ENCODE measurements at places on chromosomes 1 and 21.

DNA sequence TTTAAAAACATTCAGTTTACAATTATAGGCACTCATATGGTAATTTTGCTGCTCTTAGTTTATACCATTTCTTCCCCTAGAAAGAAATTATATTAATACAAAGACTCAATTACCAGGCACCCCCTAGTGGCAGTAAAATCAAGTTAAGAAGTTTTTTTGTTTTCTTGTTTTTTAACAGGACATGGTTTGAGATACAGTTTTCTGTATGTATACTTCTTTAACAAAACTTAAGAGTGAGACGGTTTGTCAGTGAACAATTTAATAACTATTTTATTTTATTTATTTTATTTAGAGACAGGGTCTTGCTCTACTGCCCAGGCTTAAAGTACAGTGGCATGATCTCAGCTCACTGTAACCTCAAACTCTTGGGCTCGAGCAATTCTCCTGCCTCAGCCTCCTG is 224.6 kb downstream of the FAF1 start:
- peak; percentile 27 for DNase-seq

GRCh38 chr1:52054496-52055065 is 410 bp downstream of the TXNDC12 start:
- DNase-seq: no peak

- no peak for DNase-seq
Measured at GRCh38 chr1:182956708-182957365, 3.9 kb upstream of the SHCBP1L start.

DNA sequence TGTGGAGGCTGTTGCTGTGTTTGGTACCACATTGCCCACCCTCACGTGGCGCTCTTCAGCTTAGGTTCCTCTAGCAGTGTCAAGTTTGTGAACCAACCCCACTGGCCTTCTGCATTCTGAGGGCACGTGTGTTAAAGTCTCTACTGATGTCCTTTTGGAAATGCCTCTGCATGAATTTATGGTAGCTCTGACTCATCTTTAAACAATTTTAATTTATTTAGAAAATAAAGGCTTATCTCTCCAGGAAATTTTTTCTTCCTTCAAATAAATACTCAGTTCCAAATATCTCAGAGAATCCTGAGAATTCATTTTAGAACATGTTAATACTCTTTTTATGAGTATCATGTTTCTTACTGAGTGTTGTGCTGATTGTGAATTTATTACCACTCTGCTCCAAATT is 5.5 kb downstream of the CD1D start:
- no peak for DNase-seq

GRCh38 chr1:200139661-200140250 is 112.2 kb downstream of the NR5A2 start:
- peak; percentile 16 for DNase-seq

Data from tongue (tissue), 3 donors.